ENCODE measurements at places on chromosomes 2 and 18. TPM values are rescaled to one million over a fixed set of nuclear protein-coding genes. Genes with fewer than 3 reads are reported as not detected.

The GPR17 gene
- polyA plus RNA-seq: not detected

The PPP1R1C gene
- not detected for polyA plus RNA-seq

The UGT1A7 gene
- not detected for polyA plus RNA-seq

The RPRM gene
- polyA plus RNA-seq: not detected

The SCN3A gene
- not detected for polyA plus RNA-seq

Data from naive thymus-derived CD8-positive, alpha-beta T cell (primary cell).